Tibial artery (tissue), 4 donors: ENCODE measurements at places on chromosomes 4 and X.

DNA sequence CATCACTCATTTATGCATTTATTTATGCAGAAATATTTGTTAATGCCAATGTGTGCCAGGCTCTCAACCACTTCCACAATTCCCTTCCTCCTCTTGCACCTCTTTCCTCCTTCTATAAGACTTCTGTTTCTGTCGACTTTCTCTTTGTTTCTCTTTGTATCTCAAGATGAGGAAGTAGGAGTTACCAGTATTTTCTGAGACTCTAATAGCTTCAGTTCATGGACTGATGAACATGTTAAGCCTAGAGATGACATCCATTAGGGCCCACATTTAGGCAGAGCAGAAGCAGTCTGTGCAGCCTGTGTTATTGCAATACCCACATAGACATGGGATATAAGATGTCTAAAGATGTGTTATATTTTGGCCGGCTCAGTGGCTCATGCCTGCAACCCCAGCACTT is 241.8 kb upstream of the SMIM31 start:
- DNase-seq: no peak
- H3K4me1 ChIP-seq: no peaks in the 10 kb centered on the region
- no peak overlapping the region for H3K4me3 ChIP-seq
- no peaks in the 10 kb centered on the region for H3K27me3 ChIP-seq

- H3K4me1 ChIP-seq: no peaks in the 10 kb centered on the region
- no peaks in the 10 kb centered on the region for H3K36me3 ChIP-seq
- DNase-seq: no peak
- H3K4me3 ChIP-seq: no peak overlapping the region
Measured at GRCh38 chrX:97401154-97401553, 517.4 kb downstream of the RPA4 start.

DNA sequence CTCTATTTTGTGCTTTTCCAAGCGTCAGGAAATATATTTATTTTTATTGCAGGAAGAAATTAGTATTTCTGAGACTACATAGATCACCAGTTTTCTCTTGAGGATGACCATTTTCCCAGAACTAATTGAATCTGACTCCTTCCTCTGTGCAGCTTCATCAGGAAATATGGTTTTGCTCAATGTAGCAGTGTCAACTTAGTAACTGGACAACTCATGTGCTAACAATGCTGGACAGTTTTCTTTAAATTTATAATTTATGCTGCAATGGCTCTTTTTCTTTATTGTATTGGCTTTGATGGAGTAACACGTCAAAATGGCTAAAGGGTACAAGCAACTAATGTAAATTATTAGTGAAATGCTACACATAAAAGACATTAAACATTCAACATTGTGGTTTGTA is 531.5 kb downstream of the ANKRD50 start:
- no peaks in the 10 kb centered on the region for H3K27me3 ChIP-seq
- no peak for DNase-seq
- H3K27ac ChIP-seq: no peak overlapping the region
- H3K4me1 ChIP-seq: peaks cover 20% of the 10 kb centered on the region

DNA sequence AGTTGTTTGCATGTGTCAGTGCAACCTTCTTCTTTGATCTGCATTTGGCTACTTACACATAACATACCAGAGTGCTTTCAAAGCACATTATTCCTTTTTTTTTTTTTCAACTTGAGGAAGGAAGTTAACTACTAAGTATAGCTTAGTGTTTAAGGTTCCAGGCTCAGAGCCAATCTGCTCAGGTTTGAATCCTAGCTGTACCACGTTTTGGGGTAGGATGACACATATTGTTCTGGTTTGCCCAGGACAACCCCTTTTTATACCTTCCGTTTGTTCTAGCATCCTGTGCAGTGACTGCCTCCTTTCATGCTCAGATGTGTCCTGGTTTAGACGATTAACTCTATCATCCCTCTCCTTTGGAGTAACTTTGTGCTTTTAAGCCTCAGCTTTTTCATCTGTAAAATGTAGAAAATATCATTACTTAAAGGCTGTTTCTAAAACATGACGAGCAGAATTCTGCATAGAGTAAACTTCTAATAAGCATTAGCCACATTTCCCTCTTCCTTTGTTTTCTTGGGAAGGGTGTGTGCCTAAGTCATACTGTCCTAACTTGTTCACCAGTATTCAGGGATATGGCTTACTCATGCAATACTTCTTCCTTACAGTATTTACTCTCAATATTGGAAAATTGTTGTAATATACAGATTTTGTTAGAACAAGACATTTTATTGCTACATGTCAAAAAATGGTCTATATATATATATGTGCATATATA is 281.3 kb downstream of the C4orf33 start:
- no peak for DNase-seq
- H3K27ac ChIP-seq: no peak overlapping the region
- H3K36me3 ChIP-seq: no peaks in the 10 kb centered on the region

- H3K36me3 ChIP-seq: no peaks in the 10 kb centered on the region
- H3K27ac ChIP-seq: no peak overlapping the region
- no peak overlapping the region for H3K4me3 ChIP-seq
- H3K4me1 ChIP-seq: no peaks in the 10 kb centered on the region
- H3K27me3 ChIP-seq: no peaks in the 10 kb centered on the region
Measured at GRCh38 chr4:180953572-180953971, 1289.6 kb upstream of the TENM3 start.

DNA sequence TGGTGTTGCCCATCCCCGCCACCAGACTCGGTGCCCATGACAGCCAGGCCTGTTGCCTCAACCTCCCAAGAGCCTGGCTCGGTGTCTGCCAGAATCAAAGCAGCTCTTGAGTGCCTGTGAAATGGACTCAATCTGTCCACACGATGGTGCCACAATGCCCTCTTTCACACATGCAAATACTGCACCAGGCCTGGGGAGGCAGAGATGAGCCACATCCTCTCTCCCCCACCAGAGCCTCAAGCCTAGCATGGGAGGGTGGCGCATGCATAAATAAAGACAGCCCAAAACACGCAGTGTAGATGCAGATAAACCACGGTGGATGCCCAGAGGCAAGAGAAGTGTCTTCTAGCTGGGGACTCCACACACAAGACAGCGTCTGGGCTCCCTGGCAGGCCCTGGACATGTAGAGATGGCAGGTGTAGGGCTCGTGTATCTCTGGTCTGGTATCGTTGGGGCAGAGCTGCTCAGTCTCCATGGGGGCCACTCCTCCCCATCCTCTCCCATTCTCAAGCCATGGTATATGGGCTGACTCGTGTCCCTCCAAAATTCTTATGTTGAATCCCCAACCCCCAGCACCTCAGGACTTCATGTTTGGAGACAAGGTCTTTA is 65.6 kb downstream of the JAKMIP1 start:
- no peak for DNase-seq
- no peak overlapping the region for H3K4me3 ChIP-seq
- H3K4me1 ChIP-seq: no peaks in the 10 kb centered on the region
- no peaks in the 10 kb centered on the region for H3K36me3 ChIP-seq
- H3K27ac ChIP-seq: no peak overlapping the region

- no peak overlapping the region for H3K4me3 ChIP-seq
- no peak overlapping the region for H3K27ac ChIP-seq
- peaks cover 28% of the 10 kb centered on the region for H3K27me3 ChIP-seq
- no peak for DNase-seq
- H3K4me1 ChIP-seq: peaks cover 8% of the 10 kb centered on the region
Measured at GRCh38 chr4:26207631-26208030, 113.2 kb upstream of the RBPJ start.

DNA sequence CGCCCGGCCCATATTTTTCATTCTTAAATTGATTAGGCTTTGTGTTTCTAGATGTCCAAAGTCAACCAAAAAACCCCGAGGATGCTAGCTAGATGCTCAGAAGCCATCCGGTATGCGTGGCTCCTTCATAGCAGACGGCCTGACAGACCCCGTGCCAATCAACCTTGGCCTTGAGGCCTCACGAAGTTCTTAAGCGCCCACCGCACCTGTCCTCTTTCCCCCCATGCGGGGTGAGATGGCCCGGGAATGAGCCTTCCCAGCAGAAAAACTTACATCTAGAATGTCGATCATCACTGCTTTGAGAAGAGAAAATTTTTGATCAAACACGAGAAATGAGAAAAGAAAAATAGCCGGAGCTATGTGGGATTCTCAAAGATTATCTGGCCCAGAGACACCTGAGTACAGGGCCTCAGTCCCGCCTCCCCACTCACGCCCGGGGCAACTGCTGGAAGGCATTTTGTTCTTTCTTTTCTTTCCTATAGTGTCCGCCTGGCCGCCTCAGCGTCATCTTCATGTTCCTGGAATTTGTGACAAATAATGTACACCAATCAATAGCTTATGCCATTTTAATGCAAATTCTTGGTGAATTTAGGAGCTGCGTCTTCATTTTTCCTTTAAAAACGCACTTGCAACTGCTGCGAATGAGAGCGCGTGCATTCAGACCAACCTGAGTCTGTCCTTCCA is 1.6 kb upstream of the NAT8L start:
- no peak for DNase-seq
- no peaks in the 10 kb centered on the region for H3K4me1 ChIP-seq
- no peak overlapping the region for H3K4me3 ChIP-seq
- no peak overlapping the region for H3K27ac ChIP-seq
- peaks cover 66% of the 10 kb centered on the region for H3K27me3 ChIP-seq
- H3K36me3 ChIP-seq: no peaks in the 10 kb centered on the region

DNA sequence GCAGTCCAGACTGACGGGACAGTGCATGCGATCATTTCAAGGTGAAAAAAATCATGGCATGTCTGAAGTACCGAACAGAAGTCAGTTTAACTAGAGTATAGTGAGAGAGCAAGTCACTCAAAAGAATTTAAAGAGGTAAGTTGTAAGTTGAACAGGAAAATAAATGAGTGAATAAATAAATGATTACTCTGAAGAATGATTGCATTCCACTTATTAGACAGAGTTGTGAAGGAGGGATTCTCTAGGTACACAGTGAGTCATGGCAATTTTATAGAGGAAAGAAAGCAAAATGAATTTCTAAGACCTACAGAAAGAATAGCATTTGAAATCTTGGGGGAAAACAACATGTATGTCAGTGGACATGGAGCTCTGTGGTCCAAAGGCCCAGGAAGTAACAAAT is 37.1 kb upstream of the SLC7A11 start:
- H3K27me3 ChIP-seq: no peaks in the 10 kb centered on the region
- H3K4me1 ChIP-seq: no peaks in the 10 kb centered on the region
- H3K36me3 ChIP-seq: no peaks in the 10 kb centered on the region
- H3K4me3 ChIP-seq: no peak overlapping the region
- no peak overlapping the region for H3K27ac ChIP-seq
- DNase-seq: no peak

GRCh38 chrX:38627683-38628082 is 66.3 kb downstream of the TSPAN7 start:
- H3K4me1 ChIP-seq: no peaks in the 10 kb centered on the region
- H3K27me3 ChIP-seq: no peaks in the 10 kb centered on the region
- no peak overlapping the region for H3K27ac ChIP-seq
- no peak overlapping the region for H3K4me3 ChIP-seq
- no peak for DNase-seq
